Mesendoderm (in vitro differentiated cells): ENCODE measurements at places on chromosomes 12 and 14.

DNA sequence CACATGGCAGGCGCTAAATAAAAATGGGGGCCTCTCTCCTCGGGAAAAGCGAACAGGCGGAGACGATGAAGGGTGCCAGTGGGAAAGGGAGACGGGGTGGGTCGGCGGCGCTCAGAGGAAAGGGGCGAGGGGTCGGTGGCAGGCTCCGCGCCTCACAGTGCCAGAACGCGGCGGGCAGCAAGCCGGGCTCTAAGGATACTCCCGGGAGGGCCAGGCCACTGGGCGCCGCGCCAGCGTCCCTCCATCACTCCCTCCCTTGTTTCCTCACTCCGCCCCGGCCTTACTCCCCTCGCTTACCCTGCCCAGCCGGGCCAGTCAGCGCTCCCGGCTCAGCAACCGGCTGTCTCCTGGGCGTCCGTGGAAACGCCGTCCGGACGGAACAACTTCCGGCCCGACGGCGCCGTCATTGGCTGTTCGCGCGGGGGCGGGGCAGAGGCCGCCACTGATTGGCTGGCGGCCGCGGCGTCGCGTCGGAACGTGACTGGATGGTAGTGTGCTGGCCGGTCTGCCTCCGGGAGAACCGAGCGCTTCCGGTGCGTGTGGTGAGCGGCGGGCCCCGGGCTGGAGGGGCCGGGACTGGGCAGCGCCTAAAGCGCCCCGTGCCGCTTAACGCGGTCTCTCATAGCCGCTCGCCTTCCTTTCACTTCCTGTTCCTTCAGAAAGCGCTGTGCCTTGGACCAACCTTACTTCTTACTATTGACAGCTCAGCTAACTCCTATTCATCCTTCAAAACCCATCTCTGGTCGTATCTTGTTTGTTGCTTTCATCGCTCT is 53.0 kb downstream of the SLC25A47 start:
- peak; percentile 98 for DNase-seq

GRCh38 chr12:32217354-32218310 is 111.0 kb downstream of the BICD1 start:
- DNase-seq = no peak

DNA sequence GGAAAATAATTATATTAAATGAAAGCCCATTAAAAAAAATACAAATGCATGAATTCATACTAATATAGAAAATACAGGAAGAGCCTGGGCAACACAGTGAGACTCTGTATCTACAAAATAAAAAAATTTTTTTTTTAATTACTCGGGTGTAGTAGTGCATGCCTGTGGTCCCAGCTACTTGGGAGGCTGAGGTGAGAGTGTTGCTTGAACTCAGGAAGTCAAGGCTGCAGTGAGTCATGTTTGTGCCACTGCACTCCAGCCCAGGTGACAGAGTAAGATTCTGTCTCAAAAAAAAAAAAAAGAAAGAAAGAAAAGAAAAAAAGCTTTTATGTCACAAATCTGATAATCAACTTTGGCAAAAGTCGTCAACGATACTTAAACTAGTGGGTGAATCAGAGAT is 80.6 kb upstream of the PLEKHA5 start:
- DNase-seq = no peak

DNA sequence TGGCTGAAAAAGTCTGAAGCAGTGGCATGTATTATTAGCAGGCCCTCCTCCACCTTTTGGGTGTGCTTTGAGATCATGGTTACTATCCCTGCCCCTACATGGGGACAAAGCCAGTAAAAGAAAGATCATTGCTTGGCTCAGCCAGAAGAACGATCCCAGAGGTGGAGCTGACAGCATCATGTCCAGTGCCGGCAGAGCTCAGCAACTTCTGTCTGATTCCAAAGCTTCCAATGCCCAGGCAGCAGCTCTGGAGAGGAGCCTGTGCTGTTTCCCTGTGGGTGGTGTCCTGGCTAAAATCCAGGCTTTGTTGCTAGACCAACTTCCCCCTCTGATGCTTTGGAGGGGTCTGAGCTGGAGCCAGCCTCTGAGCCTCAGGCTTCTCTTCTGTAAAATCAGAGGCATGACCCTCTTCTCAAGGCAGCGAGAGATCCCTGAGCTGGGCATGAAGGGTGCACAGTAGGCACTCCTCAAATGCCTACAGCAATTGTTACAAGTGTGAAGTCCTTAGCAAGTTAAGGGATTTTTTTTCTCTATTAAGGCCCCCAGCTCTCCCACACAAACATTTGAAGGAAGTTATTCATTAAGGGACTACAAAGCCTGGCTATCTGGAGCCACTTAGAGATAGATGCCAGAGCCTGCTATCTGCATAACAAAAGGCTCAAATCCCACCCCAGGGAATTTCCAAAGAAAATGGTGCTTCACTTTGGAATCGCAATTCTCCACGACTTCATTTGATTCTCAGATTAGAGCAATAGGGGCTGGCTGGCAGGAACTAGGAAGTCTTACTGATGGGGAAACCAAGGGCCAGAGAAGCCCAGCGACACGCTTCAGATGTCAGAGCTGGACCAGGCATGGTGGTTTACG is 10.9 kb upstream of the GSC start:
- peak; percentile 95 for DNase-seq

DNA sequence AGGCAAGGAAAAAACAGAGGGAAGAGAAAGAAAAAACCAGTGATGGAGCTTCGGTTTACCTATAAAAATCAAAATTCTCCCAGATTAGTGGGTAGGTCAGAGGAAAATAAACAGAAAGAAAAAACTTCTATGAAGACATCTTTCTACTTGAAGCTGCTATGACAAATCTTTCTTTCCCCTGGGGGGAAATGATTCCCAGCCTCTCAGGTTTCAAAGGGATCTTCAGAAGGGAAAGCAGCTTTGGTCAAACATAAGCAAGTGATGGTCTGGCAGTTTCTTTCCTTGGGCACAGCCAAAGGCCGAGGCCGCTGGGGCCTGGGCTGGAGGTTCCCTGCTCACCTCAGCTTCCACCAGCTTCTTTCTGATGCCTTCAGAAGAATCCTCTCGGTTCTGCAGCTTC is 104.5 kb downstream of the PRKAB1 start:
- no peak for DNase-seq

GRCh38 chr12:103561174-103561573 is 25.9 kb upstream of the STAB2 start:
- DNase-seq = peak; percentile 37

- DNase-seq = peak; percentile 6
These were observed 32.6 kb downstream of the CD163L1 start for GRCh38 chr12:7411343-7411742.

GRCh38 chr14:51993285-51993920 is 4.1 kb downstream of the RTRAF start:
- no peak for DNase-seq

GRCh38 chr12:124764870-124765580 is 98.6 kb downstream of the SCARB1 start:
- DNase-seq = no peak

DNA sequence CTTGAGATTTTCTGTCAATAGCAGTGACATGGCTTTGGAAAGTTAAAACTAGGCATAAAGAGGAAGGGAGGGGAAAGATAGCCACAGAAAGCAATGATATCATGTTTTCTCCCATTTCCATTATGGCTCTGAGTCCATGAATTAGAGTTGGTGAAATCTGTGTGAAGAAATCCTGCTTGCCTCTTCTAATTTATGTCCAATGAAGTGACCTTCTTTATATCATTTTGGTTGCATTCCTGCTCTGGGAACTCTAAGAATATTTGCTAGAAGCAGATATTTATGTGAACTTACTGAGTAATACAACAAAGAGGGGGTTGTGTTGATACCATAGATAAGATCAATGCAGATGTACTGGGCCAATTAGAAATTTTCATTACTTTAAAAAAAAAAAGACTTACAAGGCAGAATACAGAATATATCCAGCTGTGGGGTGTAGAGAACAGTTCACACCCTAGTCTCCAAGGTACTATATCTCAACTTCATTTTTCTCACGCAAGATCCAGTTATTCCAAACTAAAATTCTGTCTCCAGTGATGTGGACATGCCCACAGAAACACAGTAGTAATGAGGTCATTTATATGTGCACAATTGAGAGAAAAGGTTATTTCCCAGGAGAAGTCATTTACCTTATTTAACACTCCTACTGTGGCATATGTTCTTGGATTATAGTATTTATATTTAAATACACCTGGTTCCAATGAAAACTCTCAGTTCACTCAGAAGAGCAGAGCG is 51.5 kb upstream of the KCNJ8 start:
- no peak for DNase-seq
